ENCODE measurements at places on chromosomes 4 and X.

- DNase-seq, result no peak
Measured at GRCh38 chr4:14091966-14092365, 464.4 kb upstream of the BOD1L1 start.

DNA sequence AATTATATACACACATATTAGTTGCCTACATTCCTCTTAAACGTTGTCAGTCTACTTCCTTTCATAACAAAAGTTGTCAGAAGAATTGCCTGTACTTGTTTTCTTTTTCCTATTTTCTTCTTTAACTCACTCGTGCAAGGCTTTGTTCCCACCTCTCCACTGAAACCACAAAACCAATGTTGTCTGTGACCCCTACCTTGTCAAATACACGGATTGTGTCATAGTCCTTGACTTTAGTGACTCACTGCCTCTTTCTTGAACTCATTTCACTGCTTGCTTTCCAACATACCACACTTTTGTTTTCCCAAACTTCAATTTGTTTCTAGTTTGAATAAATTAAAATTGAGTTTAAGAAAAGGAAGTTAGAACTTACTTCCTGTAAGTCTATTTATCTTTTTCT, 283.9 kb upstream of the AGA start:
- no peak for DNase-seq

GRCh38 chrX:53195401-53195800, 29.6 kb downstream of the KDM5C start:
- DNase-seq, result no peak

- DNase-seq, result no peak
Measured at GRCh38 chr4:65546882-65547416, 123.3 kb downstream of the EPHA5 start.

GRCh38 chr4:86313656-86314055, 46.2 kb downstream of the MAPK10 start:
- no peak for DNase-seq

GRCh38 chr4:127685292-127685691, 44.9 kb upstream of the SLC25A31 start:
- DNase-seq, result no peak

GRCh38 chrX:87874043-87874442, 356.4 kb downstream of the KLHL4 start:
- no peak for DNase-seq

GRCh38 chrX:16665089-16665488, 15.1 kb downstream of the S100G start:
- no peak for DNase-seq

- DNase-seq, result no peak
Measured at GRCh38 chrX:151789179-151789800, 54.7 kb downstream of the CNGA2 start.

GRCh38 chr4:101987623-101988243, 197.2 kb downstream of the BANK1 start:
- DNase-seq, result no peak

DNA sequence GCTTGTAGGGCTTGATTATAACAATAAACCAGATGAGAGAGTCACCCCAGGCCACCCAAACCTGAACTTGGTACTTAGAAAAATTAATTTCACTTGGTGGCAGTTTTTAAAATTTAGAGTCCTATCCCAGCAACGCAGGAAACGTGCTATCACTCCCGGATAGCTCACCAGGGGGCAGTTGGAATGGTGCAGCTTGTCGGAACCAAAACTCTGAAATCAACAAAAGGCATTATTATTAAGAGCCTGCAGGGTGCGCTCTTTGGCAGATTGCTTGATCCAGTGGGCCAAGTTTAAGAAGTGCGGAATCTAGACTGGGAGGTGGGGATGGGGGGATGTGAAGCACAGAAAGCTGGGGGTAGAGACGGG, 2.4 kb downstream of the FRAS1 start:
- DNase-seq, result peak; percentile 22

DNA sequence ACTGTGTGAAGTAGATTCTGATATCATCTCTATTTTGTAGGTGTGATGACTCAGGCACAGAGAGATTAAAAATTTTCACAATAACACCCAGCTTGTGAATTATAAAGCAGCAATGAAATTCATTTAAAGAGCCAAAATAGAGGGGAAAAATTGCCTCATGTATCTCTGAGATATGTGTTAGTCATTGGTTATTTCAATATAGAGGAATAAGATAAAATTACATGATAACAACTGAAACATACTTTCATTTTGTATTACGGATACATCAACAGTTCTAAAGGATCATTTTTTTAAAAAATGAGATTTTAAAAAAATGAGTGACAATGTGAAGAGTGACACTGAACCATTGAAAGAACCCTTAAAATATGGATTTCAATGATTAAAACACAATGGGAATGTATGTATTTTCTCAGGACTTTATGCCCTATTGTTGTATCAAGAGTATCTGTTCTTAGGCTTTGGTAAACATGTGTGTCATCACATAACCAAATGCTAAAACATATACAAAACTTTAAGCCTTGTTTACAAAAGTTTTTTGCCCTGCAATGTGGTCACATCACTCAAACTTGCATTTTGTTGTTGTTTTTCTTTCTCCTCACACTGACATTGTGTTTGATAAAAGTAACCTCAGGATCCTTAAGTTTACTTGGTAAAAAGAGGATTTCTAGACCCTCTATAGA, 221.3 kb downstream of the ANTXR2 start:
- DNase-seq, result no peak

DNA sequence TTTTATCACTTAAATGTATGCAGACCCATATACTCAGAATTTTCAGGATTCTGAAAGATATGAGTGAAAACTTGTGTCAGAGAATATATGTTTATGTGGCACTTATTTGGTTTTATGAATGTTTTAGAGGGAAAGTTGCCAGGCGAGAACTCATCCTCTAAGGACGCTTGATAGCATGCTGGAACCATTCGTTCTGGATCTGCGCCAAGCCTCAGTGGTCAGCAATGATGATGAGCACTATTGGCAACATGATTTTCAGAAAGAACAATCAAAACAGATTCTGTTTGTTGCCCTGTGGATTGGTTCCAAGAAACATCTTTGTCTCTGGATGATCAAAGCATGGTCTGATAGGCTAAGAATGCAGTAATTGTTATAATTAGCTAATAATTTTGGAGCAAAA, 32.1 kb upstream of the RAPGEF2 start:
- DNase-seq, result no peak

GRCh38 chrX:22430701-22431100, 158.0 kb downstream of the CBLL2 start:
- no peak for DNase-seq

GRCh38 chr4:2068198-2068470, 9.0 kb downstream of the NAT8L start:
- DNase-seq, result no peak

- no peak for DNase-seq
Measured at GRCh38 chrX:21657318-21658151, 595 bp downstream of the KLHL34 start.

- no peak for DNase-seq
Measured at GRCh38 chr4:113293674-113294073, 244.2 kb downstream of the ANK2 start.

- no peak for DNase-seq
Measured at GRCh38 chr4:53706422-53707032, 115.2 kb upstream of the LNX1 start.

GRCh38 chr4:146975527-146975926, 29.9 kb upstream of the TTC29 start:
- DNase-seq, result no peak

DNA sequence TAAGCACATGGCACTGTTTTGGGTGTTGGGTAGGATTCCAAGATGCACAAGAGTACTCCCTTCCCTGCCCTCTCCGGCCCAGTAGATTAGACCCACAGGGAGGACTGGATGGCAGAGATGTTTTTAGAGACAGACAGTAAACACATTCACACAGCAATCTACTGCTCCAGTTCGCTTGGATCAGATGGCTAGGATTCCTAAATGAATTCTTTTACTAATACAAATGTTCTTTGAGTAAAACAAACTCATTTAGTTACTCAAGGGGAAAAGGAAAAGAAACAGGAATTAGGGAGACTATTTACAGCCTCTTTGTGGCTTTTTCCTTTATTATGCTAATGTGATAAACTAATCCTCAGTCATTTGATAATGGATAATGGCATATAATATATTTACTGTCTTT, 5.9 kb downstream of the SNX25 start:
- no peak for DNase-seq

DNA sequence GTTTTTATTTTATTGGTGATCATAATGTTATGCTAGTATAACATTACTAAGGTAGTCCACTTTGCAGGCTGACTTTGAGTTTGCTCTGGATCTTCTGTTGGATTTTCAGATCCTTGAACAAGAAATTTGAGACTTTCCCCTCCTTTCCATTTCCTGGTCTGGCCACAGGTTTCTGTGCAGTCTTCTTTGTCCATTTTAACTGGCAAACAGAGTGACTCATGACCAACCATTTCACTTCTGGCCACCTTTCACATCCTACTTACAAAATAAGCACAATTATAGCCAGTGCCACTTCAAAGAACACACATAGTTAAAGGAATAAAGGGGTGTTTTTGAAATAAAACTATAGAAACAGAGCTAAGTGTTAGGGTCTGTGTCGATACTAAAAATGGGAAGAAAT, 8.4 kb downstream of the ANK2 start:
- no peak for DNase-seq

- no peak for DNase-seq
Measured at GRCh38 chr4:72360075-72360474, 208.9 kb downstream of the ADAMTS3 start.

- no peak for DNase-seq
Measured at GRCh38 chr4:189090174-189090814, 850.4 kb upstream of the FRG1 start.

DNA sequence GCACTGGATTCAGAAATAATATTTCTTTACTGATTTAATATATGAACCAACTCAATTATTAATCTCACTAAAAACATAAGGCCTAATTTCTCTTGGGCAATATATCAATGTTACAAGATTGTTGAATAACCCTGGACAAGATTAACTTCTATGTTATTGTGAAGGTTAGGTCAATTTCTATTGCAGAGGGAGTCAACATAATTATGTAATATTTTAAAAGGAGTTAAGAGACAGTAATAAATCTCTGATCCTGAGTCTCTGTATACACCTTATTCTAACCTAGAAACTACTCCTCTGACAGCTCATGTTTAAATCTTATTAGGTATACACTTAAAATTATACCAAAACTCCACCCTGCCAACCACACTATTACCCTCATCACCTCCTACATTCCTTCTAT, 15.1 kb upstream of the GPRIN3 start:
- no peak for DNase-seq

- no peak for DNase-seq
Measured at GRCh38 chr4:97656044-97656720, 487.1 kb downstream of the STPG2 start.

GRCh38 chrX:29813174-29813573, 402.2 kb upstream of the MAGEB2 start:
- DNase-seq, result no peak

- DNase-seq, result peak; percentile 1
Measured at GRCh38 chr4:64584981-64585557, 175.8 kb upstream of the TECRL start.

DNA sequence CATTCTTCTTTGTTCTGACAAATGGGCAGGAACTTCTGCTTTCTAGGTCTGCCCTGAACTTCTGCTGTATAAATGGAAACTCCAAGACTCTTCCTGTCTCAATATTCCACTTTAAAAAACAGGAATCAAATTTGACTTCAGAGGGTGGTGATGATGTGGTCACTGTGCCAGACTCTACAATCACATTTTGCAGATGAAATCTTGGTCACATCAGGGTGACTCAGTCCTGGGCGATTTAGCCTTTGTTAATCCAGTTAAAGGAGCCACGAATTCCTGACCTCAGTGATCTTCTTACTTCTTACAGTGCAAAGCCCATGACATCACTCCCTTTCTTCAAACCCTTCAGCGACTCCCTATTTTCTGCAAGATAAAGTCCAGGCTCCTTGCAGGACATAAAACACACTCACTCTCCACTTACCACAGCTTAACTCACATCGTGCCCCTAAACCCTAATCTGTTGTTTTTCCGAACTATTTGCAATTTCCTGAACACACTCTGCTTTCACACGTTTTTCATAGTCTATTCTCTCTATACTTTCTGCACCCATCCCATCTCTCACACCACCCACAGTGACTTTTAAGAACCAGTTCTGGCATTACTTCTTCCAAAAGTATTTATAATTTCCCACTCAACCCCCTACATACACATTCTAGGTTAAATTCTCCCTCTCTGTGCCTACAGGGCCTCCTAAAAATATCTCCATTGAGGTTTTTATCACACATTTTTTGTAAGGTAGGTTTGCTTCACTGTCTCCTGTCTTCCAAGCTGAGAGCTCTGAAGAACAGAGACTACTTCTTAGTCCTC, 11.1 kb downstream of the GASK1B start:
- no peak for DNase-seq

DNA sequence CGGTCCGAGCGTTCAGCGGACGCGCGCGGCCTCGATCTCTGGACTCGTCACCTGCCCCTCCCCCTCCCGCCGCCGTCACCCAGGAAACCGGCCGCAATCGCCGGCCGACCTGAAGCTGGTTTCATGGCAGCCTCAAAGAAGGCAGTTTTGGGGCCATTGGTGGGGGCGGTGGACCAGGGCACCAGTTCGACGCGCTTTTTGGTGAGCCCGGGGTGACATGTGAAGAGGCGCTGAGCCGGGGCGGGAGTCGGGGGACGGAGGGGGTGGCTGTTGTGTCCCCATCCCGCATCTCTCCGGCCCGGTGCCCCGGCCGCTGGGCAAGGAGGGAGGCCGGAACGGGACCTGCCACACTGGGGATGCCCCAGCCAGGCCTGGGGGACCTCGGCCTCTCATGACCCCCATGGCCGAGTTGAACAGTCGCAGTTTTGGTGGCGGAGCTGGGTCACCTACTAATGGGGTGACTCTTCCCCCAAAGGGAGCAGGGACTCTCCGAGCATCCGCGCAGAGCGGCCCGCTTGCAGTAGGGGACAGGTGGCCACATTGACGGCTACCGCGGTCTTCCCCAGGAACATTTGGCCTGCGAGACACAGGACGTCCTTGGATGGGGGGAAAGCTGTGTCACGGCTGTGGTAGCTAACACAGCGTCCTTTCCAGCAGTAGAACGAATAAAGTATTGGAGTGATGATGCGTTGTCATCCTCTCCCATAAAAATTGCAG, at the start of gene GK:
Gene GK, plus strand, starts transcription at position 9 of the 717 bp plus-strand sequence. Its CDS starts 115 bp downstream, at position 124.
- DNase-seq, result no peak

- DNase-seq, result no peak
Measured at GRCh38 chrX:44183329-44183728, 160.1 kb downstream of the EFHC2 start.

- no peak for DNase-seq
Measured at GRCh38 chrX:33086886-33087285, 124.5 kb downstream of the DMD start.

- no peak for DNase-seq
Measured at GRCh38 chr4:149311076-149311475, 504.6 kb downstream of the IQCM start.

DNA sequence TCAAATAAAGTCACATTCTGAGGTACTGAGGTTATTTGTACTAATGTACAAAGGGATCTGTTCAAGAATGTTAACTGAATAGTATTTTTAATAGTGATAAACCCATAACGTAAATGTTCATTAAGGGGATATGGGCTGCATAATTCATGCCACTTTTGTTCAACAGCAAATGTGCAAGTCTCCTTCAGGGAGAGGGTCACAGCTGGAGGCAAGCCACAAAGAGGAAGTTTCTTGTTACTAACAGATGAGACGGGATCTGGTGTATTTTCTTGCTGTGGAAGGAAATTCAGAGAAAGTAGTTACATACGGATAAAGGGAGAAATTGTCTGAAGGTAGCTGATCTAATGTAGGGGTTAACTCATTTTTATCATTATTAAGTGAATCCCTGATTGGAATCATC, 10.0 kb downstream of the ZFP42 start:
- DNase-seq, result no peak

All from activated T-cell treated with anti-CD3 and anti-CD28 coated beads for 48 hours (primary cell).